Activated T-helper 1 cell treated with Interleukin-2 at 50 U/mL for 16 hours (primary cell): ENCODE measurements at places on chromosomes 1 and 21.

GRCh38 chr1:26161415-26162219 is 2.7 kb downstream of the FAM110D start:
- peak; percentile 20 for DNase-seq

- no peak for DNase-seq
Observed at GRCh38 chr1:211595419-211595818, 16.5 kb upstream of the SLC30A1 start.

- DNase-seq = no peak
Observed at GRCh38 chr1:63864224-63864641, 90.4 kb downstream of the ROR1 start.

DNA sequence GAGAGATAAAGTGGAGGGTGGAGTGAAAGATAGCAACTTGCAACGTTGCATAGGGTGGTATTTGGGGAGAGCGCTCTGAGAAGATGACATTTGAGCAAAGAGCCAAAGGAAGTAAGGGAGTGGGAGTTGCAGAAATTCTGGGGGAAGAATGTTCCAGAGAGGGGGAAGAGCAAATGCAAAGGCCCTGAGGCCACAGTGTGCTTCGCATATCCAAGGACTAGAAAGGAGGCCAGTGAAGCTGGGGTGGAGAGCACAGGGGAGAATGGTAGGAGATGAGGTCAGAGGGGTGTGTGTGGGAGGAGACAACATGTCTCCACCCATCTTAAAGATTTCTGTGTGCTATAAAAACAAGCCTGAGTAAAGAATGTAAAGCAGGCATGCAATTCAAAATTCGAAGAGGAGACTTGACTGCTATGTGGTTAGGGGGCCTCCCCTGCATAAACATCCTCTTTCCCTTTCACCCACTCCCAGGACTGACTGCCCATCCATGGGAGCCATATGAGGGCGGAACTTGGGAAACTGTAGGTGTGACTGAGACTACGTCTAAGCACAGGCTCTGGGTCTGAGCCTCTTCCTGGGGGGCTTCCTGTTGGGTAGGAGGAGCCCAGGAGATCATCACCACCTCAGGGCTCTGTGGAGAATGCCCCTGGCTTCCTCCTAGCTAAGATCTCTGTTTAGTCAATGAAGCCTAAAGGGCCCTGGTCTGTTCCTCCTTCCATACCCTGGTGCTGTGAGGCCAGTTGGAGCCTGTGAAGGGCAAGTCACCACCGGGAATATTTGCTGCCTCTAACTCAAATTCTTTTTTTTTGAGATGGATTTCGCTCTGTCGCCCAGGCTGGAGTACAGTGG is 2.9 kb upstream of the CLIC4 start:
- no peak for DNase-seq

DNA sequence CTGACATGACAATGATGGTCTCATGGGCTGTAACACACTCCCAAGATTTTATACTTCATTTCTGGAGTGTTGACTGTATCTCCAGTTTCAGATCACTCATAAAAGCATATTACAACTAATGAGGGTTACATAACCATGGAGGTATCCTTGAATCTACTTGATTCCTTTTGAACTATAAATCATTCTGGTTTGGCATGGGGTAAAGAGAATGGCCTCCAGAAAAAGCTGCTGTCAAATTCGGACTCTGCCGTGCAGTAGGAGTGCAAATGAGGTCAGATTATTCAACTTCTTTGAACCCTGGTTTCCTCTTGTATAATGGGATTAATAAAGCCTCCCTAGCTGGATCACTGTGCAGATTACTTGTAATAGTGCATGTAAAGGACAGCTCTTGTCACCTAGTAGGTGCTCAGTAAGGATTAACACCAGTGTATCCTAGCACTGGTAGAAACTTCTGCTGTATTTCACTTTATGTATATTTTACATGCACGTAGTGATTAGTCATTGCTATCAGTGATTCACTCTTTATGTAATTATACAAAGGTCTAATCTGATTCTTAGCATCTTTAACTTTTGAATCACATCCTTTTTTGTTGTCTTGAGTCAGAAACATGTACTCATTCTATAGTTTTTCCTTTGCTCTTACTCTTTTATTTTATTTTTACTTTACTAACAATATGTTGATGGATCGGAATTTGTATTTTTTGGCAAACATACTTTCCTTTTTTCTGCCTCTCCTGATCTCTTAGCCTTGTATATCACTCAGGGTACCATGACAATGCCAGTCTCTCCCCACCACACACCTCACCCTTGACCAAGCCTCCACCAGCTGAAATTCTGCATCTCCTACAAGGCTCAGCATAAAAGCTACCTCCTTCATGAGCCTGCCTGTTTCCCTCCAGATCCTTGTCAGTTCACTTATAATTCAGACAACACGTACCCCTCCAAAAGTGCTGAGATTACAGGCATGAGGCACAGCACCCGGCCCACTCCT is 3.2 kb downstream of the LRRC8C start:
- no peak for DNase-seq

- no peak for DNase-seq
Observed at GRCh38 chr1:30407865-30408580, 315.4 kb downstream of the MATN1 start.

DNA sequence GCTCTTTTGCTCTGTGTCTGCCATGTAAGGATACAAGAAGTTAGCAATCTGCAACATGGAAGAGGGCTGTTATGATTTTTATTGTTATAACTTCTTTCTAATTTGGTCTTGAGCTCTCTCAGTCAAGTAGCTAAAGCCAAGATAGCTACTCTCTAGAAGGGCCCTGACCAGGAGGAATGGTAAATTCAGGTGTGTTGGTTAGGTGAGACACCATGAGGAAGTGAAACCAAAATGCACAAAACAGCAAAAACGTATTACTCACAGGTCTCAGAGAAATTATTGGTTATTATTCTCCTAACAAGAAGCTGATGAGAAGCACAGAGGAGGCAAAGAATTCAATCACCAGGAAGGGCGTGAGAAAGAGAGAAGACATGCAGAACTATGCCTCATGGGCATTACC is 51.8 kb upstream of the INSL5 start:
- DNase-seq = no peak
